Subcutaneous preadipocyte (primary cell): ENCODE measurements at places on chromosomes 3 and 15. TPM values are rescaled to one million over a fixed set of nuclear protein-coding genes. Genes with fewer than 3 reads are reported as not detected.

The TTC14 gene
- 18.7 and 20.1 TPM in 2 replicates for total RNA-seq

The FSD2 gene
- not detected in 2 replicates for total RNA-seq

The GLDN gene
- total RNA-seq: 0.37 and 0.59 TPM in 2 replicates

The CISH gene
- total RNA-seq: 0.78 and 1.1 TPM in 2 replicates

The TEX9 gene
- 4.1 and 5.5 TPM in 2 replicates for total RNA-seq
